ENCODE measurements at places on chromosomes 5 and 9.
A peak's percentile ranks its signal among the peaks of the same experiment; 100 is the strongest.

GRCh38 chr9:134445000-134445399, 118.7 kb downstream of the RXRA start:
- DNase-seq = no peak

DNA sequence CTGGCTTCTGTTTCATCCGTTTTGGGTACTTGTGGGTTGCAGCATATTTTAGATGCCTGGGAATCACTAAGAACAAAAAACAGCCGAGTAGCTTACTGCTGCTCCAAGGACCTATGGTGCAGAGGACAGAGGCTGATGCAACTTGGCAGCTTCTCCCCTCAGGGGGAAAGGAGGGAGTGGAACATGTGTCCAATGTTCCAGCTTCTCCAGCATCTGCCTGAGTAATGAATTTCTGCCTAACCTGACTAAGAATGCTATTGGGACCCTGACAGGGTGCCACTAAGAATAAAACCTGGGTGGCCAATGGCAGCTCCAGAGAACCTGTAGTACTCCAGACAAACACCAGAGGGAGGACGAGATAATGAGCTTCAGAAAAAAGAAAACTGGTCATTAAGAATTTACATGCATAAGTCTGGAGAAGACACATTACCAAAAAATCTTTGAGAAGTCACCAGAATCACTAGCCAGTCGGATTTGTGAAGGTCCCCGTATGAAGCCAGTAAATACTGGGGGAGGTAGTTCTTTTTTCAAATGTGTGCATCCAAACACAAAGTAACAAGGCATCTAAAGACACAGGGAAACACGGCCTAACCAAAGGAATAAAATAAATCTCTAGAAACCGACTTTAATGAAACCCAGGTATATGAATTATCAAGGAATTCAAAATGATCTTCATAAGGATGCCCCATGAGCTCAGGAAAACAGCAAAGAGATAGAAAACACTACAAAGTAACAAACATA, 293.5 kb downstream of the HINT1 start:
- DNase-seq = no peak

DNA sequence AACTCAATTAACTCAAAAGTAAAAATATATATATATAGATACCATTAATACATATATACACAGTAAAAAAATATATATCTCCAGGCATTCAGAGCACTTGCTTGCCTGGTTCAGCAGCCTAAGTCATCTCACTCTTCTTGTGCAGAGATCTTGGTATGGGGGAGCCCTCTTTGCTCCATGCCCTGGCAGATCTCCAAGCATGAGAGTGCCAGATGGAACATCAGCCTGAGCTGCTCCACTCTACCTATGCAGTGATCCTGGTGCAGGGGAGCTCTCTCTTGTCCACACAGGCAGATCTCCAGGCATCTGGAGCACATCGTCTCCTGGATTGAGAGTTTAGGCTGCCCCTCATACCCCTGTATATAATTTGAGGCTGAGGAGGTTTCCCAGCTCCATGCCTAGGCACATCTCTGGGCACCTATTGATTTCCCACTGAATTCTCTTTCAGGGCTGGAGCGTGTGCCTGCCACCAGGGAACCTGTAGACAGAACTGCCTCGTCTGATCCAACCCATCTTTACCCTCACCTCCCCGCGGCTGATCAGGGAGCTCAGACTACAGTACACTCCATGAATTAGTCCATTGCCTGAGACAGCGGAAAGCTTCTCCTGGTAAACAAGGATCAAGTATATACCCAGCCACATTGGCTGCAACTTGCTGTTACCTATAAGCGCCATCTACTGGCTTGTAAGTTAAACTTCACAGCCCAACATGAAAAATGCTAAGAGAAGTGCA, 342.4 kb upstream of the GRIA1 start:
- DNase-seq = no peak

DNA sequence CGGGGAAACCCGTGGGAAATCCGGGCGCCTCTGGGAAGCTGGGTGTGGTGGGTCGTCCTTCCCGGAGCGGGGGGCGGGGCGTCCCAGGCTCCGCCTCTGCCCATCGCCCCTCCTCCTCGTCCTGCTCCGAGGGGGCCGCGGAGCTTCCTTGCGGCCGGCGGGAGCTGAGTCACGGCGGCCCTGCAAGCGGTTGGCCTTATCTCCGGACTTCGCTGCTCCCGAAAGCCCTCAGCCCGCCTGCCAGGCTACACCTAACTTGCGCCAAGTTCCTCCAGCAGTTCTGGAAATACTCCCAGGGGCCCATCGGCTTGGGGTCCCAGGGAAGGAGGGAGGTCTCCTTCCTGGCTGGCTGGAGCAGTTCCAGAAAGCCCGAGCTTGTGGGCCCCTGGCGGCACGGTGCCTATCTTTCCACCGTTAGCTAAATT, 54.1 kb upstream of the CDKN2AIPNL start:
- peak; percentile 82 for DNase-seq

DNA sequence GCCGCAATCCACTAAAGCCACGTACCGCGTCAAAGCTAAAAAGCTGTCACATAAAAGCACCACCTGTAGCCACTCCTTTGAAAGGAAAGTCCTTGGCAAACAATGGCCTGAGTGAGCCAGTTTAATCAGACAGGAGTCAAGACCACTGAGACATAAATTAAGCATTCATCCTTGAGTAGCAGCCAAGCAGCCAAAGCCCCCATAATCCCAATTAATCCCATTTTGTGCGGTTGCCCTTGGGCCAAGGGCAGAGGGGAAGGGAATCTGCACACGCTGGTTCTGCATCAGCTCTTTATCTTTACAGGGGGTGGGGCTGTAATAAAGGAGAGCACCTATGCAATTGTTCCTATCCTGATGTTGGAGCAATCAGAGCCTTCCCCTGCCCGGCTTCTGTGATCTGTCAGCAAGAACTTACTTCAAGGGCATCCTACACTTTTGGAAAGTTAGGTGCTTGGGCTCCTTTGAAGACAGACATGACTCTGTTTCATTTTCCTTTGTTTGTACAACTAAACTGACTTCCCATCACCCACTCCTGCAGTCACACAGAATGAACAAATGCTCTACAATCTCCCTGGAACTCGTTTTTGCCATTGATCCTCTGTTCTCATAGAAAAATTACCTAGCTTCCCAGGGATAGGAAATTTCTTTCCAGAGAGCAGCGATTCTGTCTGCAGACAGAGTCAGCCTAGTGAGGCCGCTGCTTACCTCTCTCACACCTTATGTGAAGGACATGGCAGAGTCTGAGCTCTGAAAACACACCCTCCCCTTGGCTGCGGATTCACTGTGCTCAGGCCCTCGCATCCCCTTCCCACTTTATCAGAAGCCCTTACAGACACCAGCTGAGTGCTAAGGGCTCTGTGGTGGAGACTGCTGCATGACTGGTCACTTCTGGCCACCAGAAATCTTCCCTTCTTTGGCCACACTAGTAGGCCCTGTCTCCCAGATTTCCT, 116.2 kb upstream of the TBCA start:
- DNase-seq = no peak

Measured in liver (tissue), 10 donors.